ENCODE measurements at places on chromosomes 7 and 10.

GRCh38 chr10:94363251-94363565 is 469 bp upstream of the NOC3L start:
- no peak for DNase-seq

DNA sequence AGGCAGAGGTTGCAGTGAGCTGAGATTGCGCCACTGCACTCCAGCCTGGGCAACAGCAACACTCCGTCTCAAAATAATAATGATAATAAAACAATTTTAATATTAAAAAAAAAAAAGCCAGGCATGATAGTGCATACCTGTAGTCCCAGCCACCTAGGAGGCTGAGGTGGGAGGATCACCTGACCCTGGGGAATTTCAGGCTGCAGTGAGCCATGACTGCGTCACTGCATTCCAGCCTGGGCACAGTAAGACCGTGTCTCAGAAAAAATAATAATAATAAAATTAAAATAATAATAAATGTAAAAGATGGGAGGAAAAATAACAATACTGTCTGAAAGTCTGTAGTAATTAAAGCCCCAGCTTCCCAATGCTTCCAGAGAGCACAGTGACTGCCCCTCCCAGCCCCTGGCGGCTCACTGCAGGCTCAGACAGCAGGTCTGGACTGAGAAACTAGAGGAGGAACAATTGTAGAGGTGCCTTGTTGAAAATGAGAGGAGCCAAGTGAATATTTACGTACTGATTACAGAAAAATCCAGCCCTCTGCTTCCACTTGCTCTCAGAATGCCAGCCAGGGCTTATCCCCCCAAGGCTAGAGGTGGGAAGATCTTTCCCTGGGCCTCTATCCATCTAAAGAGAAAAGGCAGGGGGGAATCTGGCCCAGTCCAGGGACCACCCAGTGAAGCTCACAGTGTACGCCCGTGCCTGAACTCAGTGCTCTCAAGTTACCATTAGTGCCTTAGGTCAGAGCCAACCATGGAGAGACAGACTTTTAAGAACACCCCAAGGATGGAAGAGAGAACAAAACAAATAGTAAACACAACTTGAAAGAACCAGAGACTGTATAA is 112.8 kb downstream of the PARD3 start:
- DNase-seq = no peak

- no peak for DNase-seq
Measured at GRCh38 chr10:13526948-13527863, 1.6 kb downstream of the BEND7 start.

DNA sequence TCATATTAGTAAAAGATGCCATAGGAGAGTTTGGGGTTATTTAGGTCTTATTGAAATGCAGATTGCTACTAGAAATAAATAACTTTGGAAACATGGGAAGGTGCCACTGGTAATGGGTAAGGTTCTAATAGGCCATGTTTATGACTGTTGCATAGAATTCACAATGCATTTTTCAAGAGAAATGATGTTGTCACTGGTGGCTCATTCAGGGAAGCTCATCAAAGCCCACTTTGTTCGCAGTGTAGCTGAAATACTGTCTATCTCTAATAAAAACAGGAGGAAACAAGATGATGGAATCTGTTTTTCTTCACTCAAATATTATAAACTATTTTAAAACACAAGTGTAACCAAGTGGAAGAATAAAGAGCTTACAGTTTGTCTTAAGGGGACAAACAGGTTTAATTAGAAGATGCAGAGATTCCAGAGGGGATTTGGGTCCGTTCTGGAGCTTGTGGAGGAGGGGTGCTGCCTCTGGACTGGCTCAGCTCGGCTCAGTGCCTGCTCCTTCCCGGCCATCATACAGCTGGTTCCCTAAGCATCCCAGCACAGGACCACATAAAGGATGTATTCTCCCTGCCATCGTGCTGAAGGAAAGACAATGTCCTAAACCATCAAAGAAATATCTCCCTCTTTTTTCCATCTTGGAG is 20.4 kb downstream of the OPALIN start:
- DNase-seq = no peak

DNA sequence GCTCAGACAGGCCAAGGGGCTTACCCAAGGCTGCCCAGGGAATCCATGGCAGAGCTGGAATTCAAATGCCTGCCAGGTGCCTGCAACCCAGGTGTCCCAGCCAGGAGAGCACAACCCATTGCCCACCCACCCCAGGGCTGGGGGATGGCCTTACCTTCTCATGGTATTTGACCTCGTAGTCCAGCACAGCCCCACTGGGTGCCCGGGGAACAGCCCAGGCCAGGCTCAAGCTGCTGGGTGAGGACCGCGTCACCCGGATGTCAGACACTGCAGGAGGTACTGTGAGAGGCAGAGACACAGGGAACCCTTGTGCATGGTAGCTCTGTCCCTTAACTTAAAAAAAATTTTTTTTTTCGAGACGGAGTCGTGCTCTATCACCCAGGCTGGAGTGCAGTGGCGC is 9.0 kb downstream of the EPHB4 start:
- DNase-seq = no peak

GRCh38 chr7:22435720-22436119 is 64.3 kb downstream of the STEAP1B start:
- no peak for DNase-seq

- no peak for DNase-seq
Measured at GRCh38 chr7:43636093-43636492, 53.2 kb downstream of the STK17A start.
